ENCODE measurements at places on chromosomes 1 and 21.

DNA sequence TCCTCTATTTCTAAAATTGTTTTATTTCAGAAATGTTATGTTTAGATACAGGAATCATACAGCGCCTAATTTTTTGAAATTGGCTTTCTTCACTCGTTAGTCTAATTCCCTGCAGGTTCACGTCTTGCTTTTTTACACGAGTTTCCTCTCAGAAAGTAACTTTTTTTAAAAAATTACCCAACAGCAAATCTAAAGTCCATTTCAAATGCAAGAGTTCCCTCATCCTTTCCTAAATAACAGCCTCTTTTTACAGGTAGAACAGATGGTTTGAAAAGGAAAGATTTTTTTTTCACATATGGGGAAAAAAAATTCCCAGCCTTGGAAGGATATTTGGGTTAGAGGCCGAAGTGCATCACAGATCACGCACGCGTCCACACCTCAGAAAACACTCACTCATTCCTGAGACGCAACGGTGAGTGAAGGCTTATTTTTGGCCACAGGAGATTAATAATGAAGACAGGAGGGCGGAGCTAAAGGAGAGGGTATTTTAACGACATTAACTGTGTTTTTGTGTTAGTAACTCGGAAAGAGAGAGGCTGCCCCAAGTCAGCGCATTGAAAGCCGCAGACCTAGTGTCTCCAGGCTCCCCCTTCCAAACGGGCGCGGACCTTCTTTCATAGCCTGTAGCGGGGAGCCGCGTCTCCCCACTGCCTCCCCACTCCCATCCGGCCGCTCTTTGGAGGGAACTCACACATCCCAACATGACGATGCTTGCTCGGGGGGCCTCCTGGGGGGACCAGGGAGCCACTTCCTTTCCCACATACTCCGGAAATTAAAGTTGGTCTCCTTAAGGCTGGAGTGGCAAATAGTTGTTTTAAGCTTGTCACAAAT lies 969 bp upstream of the RIPK4 start:
- no peak for DNase-seq

DNA sequence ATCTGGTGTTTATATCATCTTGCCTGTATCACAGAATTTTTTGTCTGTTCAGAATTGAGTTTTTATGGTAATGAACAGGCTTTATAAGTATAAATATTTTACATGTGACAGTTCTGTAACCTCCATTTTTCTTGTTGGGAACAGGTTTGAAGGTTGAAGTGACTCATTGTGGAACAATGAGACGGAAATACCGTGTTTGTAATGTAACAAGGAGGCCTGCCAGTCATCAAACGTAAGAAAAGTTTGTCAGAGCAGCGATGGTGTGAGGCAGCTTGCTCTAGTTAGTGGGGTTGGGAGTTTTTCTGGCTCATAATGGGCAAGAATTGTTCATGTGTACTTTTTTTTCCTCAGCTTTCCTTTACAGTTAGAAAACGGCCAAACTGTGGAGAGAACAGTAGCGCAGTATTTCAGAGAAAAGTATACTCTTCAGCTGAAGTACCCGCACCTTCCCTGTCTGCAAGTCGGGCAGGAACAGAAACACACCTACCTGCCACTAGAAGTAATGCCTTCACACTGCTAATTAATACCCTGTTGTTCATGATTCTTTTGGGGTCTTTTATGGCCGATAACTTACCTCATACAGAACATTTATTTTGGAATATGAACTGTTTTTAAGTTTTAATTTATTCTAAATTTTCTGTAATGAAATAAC lies 75.2 kb upstream of the TEKT2 start:
- DNase-seq = no peak

DNA sequence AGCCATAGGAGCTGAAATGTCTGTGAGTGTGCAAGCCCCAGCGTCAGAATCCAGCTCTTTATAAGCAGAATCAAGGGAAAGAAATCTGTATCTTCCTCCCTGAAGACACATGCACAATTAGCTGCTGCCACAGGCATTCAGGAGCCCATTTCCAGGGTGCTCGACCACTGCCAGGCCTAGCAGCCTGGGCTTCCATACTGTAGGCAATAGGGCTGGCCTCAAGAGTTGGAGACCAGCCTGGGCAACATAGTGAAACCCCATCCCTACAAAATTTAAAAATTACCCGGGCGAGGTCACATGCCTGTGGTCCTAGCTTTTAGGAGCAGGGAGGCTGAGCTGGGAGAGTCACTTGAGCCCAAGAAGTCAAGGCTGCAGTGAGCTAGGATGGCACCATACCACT lies 41.0 kb downstream of the NEK2 start:
- DNase-seq = no peak

GRCh38 chr21:15204140-15204969 lies 139.6 kb upstream of the NRIP1 start:
- DNase-seq = no peak

- DNase-seq = no peak
Measured at GRCh38 chr1:21705303-21705980, 36.3 kb upstream of the RAP1GAP start.

DNA sequence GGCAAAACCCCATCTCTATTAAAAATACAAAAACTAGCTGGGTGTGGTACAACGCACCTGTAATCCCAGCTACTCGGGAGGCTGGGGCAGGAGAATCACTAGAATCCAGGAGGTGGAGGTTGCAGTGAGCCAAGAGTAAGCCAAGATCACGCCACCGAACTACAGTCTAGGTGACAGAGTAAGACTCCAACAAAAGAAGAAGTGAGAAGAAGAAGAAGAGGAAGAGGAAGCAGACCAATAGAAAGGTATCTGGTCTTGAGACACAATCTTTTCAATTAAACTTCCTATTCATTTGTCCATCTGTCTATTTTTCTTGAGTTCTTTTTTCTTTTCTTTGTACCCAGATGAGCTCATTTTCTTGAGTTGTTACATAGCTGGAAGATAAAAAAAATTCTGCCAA lies 55.7 kb upstream of the ACADM start:
- DNase-seq = no peak

DNA sequence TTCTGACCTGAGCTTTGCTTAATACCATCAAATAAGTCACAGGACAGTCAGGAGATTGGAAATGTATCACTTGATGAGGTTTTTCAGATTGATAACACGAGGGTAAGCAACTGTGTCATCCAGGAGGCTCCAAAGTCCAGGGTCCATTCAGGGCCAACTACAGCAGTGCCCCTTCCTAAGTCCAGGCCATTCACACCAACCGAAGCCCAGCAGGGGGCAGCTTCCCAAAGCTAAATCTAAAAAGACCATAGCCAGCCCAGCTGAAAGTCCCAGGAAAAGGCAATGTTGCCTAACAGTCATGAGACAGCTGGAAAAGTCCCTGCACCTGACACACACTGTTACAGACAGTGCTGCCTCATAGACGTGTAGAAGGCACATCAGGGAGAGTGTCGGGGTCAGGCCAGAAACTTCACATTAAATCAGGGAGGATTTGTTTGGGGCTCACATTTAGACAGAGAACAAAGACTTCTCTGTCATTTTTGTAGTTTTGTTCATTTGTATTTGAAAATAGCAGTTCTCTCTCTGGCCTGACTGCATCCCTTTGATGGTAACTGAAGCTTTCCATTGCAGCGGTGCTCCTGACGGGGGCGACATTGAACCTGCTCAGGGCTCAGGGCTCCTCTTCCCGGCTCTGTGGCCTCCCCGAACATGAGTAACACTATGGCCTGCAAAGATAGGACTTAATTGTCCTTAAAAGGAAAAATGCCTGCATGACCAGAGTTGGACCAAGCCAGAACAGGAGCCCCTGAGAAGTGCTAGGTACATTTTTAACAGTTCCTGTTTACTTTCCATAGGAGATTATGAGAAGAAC lies 200.4 kb downstream of the NRIP1 start:
- peak; percentile 42 for DNase-seq

Data from tibial nerve (tissue), 4 donors.